HFF-Myc (cell line): ENCODE measurements at places on chromosomes 7 and 10.

GRCh38 chr10:929960-930624 is 1.4 kb downstream of the LARP4B start:
- DNase-seq, result no peak

- DNase-seq, result no peak
Observed at GRCh38 chr10:36211856-36212255, 569.8 kb upstream of the FZD8 start.

DNA sequence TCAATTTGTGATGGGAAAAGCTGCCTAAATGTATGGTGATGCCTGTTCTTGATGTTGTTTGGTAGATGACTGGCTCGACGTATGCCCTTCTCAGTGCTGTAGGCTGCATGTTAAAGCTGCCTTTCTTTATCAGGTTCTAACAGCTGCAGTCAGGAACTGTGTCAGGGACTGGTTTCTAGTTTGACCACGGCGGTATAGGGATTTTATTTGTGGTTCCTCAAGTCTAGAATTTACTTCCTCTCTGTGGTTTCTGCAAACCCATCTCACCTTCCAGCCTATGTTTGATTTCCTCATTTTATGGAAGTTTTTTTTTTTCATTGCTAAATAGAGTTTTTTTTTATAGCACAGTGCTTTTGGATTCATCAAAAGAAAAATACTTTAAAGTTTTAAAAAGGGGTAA is 26.5 kb downstream of the LMTK2 start:
- DNase-seq, result no peak

- DNase-seq, result no peak
Observed at GRCh38 chr10:120962756-120963593, 111.8 kb downstream of the WDR11 start.

GRCh38 chr7:156935250-156935649 is 14.3 kb upstream of the NOM1 start:
- DNase-seq, result no peak

DNA sequence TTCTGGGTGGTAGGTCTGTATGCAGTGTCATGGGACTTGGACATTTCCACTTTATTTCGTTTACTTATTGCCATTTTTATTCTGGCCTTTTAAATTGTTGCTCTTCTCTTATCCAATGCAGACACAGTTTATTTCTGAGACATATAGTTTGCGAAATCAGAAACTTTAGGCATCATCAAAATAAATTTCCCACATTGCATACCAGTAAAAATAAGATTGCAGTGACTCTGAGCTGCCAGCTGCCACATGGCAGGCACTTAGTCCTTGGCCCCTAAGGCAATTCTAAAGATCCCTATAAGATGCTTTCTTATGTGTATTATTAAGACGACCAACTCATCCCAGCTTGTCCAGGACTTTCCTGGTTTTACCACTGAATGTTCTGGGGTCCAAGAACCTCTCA is 81.8 kb upstream of the ANKRD1 start:
- DNase-seq, result no peak

- no peak for DNase-seq
Observed at GRCh38 chr7:134246761-134247160, 70.0 kb downstream of the SLC35B4 start.

DNA sequence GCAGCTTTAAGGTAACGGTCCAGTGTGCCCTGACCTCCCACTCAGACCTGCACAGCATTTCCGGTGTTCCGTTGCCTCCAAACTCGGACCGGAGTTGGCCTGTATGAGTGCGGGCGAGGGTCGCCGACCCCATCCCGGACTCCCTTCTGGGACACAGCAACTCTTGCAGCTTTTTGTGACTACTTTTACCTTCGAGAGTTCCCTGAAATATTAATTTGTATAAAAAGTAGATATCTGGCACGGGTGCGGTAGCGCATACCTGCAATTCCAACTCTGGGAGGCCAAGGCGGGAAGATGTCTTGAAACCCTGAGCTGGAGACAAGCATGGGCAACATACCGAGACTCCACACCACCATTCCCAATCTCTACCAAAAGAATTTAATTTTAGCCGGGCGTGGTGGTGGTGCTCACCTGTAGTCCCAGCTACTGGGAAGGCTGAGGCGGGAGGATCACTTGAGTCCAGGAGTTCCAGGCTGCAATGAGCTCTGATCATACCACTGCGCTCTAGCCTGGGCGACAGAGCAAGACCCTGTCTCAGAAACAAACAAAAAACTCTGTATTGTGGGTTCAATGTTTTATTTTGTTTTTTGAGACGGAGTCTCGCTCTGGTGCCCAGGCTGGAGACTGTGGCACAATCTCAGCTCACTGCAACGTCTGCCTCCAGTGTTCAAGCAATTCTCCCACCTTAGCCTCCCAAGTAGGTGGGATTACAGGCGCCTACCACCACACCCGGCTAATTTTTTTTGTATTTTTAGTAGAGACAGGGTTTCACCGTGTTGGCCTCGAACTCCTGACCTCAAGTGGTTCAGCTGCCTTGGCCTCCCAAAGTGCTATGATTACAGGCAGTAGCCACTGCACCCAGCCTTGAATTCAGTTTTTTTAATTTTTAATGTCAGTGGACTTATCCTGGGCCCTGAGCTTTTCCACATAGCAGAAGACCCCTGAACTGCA is 1.1 kb upstream of the PPP1R35 start:
- no peak for DNase-seq

DNA sequence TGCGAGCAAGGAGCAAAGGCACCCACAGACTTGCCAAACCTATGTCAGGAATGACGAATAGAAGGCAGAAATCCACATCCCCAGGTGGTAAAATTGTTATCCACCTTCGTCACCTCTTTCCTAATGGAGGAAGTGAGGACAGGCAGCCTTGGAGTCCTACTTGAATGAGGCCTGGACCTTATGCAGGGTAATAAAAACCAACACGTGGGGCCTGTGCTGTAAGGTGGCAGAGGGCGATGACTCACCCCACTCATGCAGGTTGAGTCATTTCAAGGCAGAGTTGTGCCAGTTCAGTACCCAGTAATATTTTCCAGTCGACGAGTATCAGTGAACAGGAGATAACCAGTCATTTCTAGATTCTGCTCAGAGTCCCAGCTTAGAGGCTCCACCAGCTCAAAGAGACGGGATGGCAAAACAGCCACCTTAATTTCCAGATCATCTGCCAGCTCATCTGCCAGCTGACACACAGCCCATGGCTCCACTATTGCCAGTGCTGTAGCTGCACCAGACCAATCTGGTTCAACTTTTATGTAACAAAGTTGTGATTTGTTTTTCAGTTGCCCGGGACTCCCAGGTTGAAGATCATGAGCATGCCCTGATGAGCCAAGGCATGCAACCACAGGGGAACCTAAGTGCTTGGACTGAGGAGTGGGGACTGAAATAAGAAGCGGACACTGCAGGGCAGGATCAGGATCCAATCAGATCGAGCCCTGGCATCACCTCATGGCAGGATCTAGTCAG is 176.2 kb upstream of the ITGB1 start:
- DNase-seq, result no peak

DNA sequence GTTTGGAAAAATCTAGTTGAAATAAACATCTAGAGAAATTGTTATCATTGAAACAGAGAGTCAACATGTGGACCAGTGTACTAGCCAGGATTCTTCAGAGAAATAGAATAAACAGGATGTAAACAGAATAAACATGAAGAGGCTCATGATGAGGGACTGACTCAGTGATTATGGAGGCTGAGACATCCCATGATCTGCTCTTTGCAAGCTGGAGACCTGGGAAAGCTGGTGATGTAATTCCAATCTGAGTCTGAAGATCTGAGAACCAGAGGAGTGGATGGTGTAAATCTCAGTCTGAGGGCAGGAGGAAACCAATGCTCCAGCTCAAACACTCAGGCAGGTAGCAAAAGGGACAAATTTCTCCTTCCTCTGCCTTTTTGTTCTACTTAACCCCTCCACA is 62.9 kb upstream of the FAM180A start:
- DNase-seq, result no peak

DNA sequence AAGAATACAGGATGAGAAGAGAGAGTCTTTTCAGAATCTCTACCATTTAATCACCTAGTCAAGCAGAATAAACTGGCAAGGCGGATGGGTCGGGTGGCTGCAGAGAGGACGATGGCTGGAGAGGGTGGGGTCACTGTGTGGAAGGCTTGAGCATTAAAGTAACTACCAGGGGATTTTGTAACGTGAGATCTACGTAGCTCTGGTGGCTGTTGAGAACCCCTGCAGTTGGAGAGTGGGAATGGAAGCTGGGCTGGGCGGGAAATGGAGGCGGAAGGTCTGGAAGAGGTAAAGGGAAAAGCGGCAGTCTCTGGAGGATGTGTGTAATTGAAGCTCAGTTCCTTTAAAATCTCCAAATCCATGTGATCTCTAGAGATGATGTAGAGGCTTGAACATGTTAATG is 135.0 kb downstream of the GATA3 start:
- DNase-seq, result no peak

DNA sequence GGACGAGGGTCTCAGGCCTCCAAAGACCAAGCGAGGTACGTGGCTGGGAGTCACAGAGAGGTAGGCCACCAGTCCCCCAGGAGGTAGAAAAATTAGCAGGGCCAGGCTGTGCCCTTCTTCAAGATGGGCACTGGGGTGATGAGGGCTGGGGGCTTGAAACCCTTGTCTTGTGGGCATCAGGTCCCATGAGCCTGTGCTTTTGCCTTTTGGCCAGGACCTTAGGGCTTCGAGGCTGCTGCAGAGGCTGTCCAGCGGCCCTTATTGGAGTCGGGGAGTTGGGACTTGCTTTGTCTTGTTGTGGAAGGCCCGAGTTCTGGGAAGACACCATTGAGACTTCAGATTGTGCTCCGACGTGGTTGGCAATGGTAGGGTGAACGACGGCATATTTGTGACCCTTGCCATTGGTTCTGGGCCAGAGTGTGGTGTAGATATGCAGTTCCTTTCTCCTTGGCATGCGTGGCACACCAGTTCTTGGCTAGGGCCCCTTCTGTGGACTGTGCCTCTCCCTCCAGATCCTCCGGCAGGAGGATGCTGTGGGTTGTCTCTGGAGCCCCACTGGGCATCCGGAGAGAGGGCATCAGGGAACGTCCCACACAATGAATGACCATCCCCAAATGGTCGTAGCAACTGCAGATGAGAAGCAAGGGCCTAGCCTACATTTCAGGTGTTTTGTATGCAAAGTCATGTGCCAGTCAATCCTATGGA is 931 bp downstream of the SH2D4B start:
- DNase-seq, result no peak

DNA sequence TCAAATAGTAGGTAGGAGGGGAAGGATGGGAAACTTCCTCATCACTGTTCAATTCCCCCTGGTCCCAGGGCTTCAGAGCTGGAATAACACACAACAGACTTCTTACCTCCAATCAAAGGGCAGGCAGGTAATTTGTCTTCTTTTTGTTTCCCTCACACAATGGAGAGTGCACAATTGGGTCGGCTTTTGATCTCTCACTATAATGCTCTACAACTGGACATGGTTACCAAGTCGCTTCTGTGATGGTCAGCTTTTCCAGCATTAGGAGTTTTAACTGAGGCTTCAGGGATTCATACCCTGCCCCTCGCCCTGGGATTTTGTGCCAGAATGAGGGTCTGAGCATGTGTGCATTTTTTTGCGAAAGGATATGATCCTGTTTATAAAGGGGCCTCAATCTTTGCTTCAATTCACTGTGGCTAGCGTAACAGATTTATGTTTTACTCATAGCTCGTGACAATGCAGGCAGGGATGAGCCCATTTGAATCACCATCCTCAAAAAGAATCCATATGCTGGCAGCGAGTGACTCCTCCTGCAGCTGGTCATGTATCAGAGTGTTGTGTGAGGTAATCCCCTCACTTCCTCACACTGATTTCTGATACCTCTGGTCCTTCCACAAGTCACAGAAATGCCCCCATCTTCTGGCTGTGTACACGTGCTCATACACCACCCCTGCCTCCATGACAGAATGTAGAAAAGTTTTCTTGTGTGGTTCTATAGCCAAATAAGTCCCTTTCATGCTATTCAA is 189.6 kb downstream of the CTTNBP2 start:
- no peak for DNase-seq

DNA sequence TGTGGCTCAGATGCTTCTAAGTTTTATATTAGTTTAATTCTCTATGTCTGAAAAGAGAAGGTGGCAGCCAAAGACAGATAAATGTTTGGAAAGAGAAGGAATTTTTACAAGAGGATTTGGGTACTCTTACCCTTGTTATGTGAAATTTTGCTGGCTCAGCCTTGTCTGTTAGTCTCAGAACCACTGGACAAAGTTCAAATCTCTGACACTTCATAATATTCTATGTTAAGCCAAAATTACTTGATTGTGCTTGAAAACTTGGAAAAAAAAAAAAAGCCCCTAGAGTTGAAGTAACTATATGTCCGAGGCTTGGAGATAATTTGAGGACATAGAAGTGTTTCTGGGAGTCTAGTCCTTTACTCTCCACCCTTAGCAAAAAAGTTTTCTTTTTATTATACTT is 1079.3 kb upstream of the LRRTM3 start:
- no peak for DNase-seq
